ENCODE measurements at places on chromosomes 4 and X.

DNA sequence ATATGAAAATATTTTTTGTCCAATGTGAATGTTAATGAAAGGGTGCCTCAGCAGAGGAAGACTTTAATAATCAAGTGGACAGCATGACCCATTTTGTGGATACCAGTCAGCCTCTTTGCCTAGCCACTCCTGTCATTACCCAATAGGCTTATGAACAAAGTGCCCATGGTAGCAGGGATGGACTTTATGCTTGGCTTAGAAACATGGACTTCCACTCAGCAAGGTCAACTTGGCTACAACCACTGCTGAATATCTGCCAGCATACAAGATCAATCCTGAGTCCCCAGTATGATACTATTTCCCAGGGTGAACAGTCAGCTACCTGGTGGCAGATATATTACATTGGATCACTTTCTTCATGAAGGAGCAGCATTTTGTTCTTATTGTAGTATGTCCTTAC, 56.7 kb upstream of the NXF3 start:
- no peak for DNase-seq

- DNase-seq: no peak
Measured at GRCh38 chrX:30635630-30636029, 17.6 kb upstream of the GK start.

GRCh38 chr4:149047368-149047767, 605.2 kb upstream of the NR3C2 start:
- peak; percentile 75 for DNase-seq

- DNase-seq: no peak
Measured at GRCh38 chrX:129980001-129980401, 2.4 kb upstream of the BCORL1 start.

DNA sequence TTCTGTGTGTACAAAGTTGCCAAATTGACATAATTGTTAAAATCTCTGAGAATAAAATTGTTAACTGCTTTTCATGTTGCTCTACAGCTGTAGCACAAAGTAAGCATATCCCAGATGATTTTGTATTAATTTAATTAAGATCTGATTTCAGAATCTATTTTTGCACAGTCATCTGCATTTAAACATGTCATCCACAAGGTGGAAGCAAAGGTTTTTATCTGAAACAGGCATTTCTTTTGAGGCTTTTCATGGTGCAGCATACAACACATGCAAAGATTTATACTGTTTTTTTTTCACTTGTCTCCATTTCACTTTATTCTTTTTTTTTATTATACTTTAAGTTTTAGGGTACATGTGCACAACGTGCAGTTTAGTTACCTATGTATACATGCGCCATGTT, 51.2 kb downstream of the GC start:
- DNase-seq: peak; percentile 25

DNA sequence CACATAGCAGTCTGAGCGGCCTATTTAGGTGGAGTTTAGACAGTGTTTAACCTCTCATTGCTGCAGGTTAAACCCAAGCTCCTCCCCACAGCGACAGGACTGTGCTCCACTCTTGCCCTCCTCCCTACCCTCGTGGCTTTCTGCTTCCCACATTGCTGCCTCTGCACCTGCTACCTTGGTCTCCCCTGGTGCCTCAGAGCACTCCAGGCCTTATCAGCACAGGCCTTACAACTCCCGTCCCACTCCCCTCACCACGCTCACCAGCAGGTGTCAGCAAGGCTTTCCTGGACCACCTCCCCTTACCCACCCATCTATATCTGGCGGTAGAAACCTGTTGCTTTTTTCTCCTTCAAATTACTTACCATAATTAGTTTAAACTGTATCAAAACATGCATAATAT, 18.6 kb downstream of the HELT start:
- no peak for DNase-seq

GRCh38 chrX:48487362-48487798, 11.4 kb downstream of the FTSJ1 start:
- DNase-seq: peak; percentile 98

DNA sequence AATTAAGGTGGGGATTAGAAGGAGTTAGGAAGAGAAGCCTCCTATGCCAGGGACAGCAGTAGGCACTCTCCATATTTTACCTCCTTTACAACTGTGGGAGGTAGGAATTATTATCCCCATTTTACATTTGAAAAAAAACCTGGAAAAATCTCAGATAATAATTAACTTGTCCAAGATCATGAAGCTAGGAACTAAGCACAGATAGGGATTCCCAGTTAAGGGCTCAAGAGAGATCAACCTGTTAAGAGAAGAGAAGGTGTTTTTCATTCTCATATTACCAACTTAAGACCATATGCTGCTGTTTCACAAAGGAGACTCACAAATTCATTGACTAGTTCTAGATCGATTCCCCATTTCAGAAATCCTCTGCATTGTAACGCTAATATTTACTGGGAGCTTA, 16.1 kb upstream of the FAM47E start:
- DNase-seq: no peak

GRCh38 chr4:156146571-156146970, 192.9 kb upstream of the CTSO start:
- DNase-seq: peak; percentile 2

- no peak for DNase-seq
Measured at GRCh38 chr4:92789741-92790140, 486.0 kb downstream of the GRID2 start.
